ENCODE measurements at places on chromosomes 12 and 14. TPM values are rescaled to one million over a fixed set of nuclear protein-coding genes. Genes with fewer than 3 reads are reported as not detected.

The CISTR gene
- not detected for total RNA-seq

The EML5 gene
- total RNA-seq, result 0.76 TPM

The BEST3 gene
- 1.2 TPM for total RNA-seq

The RPL36AL gene
- 497 TPM for total RNA-seq

The CLEC6A gene
- total RNA-seq, result not detected

The GDF11 gene
- total RNA-seq, result 5.0 TPM

The AGAP2 gene
- total RNA-seq, result 0.12 TPM

The GALNT9 gene
- total RNA-seq, result 4.4 TPM

The FSCB gene
- total RNA-seq, result not detected

The TMCC3 gene
- total RNA-seq, result 0.99 TPM

Data from A549 treated with CORT108297 at 1 μM for 4 hours (cell line).